ENCODE measurements at places on chromosomes 6 and 20.

DNA sequence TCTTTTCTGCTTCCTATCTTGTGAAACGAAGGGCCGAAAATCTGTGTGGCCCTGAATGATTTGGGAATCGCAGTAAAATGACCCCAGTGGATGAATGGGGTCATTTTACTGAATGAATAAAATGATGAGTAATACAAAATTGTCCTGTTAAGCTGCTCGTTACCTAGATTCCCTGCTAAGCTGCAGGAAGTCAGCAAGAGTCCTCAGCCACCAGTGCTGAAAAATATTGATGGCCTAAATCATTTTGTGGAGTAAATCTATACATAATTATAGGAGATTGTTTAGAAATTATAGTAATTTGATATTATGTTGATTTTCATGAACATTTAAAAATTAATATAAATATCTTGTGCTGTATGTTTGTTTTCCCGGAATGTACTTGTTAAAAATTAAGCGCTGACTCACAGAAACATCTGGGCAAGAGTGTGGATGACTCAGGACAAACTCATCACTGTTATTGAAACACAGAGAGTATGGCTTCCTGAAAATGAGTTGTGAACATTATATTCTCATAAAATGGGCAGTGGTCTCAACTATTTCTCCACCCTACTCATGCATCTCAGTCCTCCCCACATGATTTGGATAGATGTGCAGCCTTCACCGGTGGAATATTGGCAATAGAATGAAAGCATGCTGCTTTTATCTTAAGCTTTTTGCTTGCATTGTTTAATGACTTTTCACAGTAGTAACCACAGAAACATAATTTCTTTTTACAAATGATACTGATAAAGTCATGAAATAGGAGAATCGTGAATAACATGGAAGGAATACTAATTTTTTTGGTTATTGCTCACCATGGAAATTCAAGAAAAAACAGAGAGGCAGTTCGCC is 36.2 kb upstream of the RGS17 start:
- DNase-seq: no peak

GRCh38 chr6:104908031-104908887 is 48.5 kb upstream of the HACE1 start:
- DNase-seq: no peak

GRCh38 chr20:59782986-59783640 is 150.3 kb downstream of the SYCP2 start:
- no peak for DNase-seq

GRCh38 chr20:61728326-61728725 is 337.4 kb downstream of the TAF4 start:
- no peak for DNase-seq

DNA sequence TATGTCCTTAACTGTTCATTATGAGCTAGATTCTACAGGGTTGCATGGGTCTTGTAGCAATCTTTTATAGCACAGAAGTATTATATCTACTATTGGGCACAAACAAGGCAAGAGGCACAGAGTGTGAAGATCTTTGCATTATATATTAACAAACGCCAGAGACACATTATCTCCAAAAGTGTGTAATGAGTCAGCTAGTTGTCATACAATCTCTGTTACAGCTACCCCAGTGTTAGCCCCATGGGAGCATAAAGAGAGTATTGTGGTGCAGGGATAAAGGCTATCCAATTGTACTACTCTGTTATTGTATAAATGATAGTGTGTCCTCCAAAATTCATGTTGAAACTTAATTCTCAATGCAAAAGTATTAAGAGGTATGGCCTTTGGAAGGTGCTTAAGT is 148.4 kb upstream of the RIMS1 start:
- no peak for DNase-seq

DNA sequence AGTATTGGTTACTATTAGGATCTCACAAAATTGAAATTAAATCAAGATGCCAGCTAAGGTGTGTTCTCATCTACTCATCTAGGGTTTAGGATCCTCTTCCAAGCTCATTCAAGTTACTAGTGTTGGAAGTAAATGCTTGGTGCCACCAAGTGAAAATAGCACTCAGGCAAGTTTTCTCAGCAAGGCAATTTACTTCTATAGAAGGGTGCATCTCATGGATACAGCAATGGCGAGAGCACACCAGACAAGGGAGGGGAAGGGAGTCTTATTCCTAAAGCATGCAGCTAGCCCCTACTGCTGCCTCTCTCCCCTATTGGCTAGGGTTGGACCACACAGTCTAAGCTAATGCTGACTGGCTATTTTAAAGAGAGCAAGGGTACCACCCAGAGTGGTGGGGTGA is 23.0 kb upstream of the FAM8A1 start:
- DNase-seq: no peak

- DNase-seq: no peak
Measured at GRCh38 chr6:13250703-13251102, 77.6 kb downstream of the TBC1D7 start.

- DNase-seq: no peak
Measured at GRCh38 chr6:147201885-147202515, 2.2 kb upstream of the STXBP5 start.

GRCh38 chr6:144131248-144131709 is 19.0 kb upstream of the STX11 start:
- DNase-seq: no peak

GRCh38 chr6:33860706-33861474 is 57.1 kb upstream of the MLN start:
- DNase-seq: no peak

GRCh38 chr20:33927724-33928123 is 66.0 kb upstream of the RALY start:
- no peak for DNase-seq

DNA sequence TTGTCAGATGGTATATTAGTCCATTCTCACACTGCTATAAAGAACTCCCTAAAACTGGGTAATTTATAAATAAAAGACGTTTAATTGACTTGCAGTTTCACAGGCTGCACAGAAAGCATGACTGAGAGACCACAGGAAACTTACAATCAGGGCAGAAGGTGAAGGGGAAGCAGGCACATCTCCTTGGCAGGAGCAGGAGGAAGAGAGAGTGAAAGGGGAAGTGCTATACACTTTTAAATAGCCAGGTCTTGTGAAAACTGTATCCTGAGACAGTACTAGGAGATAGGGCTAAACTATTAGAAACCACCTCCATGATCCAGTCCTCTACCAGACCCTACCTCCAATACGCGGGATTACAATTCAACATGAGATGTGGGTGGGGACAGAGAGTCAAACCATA is 193.9 kb upstream of the KCNG1 start:
- no peak for DNase-seq

DNA sequence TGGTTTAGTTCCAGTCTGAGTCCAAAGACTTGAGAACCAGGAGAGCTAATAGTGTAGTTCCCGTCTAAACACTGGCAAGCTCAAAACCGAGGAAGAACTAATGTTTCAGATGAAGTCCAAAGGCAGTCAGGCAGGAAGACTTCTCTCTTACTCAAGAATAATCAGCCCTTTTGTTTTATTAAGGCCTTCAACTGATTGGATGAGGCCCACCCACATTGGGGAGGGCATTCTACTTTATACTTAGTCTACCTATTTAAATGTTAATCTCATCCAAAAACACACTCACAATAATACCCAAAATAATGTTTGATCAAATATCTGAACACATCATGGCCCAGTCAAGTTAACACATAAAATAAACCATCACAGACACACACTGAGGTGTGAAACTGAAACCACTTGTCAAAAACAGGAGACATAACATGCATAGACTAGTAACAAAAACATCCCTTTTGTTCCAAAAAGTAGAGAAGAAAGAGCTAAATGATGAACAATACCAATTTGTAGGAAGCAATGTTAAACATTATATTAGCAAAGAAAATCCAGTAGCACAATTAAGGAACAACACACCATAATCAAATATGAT is 50.2 kb upstream of the SENP6 start:
- DNase-seq: no peak

- no peak for DNase-seq
Measured at GRCh38 chr6:21294144-21294543, 299.4 kb upstream of the SOX4 start.

DNA sequence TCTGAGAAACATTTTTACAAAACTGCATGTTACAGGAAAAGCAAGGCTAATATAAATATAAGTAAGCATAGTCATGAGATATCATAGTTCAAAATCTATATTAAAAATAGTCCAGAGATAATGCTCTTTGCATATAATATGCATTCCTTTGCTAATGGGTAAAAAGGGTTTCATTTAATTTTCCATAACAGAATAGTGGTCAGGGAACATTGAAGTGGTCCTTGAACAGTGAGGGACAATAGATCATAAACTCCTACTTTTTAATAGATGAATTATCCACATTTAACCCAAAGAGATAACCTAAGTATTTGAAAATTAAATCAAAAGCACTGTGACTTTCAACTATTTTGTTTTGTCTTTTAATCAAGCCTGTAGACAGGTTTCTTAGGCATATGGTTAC is 243.1 kb upstream of the ADGRB3 start:
- DNase-seq: no peak

- no peak for DNase-seq
Measured at GRCh38 chr6:13488015-13488895, 855 bp upstream of the GFOD1 start.

DNA sequence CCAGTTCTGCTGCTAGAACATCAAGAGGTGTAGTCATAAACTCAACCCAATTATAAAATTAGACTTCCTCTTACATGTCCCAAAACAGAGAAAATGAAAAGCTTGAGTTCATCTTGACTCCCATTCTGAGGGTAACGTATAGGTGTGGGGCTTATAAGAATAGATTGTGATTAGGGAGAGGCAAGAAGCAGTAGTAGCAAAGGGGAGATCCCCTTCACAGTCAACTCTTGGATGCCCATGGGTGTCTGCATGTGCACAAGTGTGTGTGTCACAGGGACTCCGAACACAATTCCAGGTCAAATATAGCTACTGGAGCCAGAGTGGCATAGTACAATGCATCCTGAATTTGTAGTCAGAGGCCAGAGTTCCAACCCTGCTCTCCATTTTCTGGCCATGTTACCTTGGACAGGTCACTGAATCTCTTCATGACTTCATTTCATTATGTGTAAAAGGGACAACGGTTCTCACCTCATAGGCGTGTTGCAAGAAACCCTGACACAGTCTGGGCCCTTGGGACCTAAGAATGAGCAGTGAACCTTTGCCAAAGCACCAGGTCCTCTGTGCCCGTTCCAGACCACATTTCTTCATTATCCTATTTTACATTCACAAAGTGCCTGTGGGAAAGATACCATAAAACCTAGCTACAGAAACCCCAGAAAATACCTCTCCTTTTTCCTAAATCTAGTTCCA is 11.8 kb downstream of the GSTA4 start:
- no peak for DNase-seq

DNA sequence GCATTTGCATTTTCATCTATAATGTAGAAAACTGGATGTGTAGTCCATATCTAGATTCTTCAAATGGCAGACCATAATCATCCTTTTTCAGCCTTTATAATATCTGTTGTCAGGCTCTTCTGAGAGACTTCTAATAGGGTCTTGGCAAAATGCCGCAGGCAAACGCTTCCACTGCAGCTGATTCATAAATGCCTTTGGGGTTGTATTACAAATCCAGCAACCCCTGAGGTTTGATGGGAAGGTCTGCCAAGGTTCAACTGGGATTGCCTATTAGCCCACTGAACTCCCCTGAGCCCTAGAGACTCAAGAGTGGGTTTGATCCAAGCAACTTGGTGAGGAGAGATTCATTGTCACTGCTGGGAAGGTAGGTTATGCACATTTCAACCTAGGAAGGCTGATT is 365.2 kb upstream of the POU3F2 start:
- no peak for DNase-seq

- no peak for DNase-seq
Measured at GRCh38 chr20:34437330-34437986, 74.4 kb downstream of the ITCH start.

- no peak for DNase-seq
Measured at GRCh38 chr6:143543435-143543834, 31.9 kb upstream of the FUCA2 start.

- no peak for DNase-seq
Measured at GRCh38 chr6:119314885-119315272, 34.7 kb downstream of the MAN1A1 start.

DNA sequence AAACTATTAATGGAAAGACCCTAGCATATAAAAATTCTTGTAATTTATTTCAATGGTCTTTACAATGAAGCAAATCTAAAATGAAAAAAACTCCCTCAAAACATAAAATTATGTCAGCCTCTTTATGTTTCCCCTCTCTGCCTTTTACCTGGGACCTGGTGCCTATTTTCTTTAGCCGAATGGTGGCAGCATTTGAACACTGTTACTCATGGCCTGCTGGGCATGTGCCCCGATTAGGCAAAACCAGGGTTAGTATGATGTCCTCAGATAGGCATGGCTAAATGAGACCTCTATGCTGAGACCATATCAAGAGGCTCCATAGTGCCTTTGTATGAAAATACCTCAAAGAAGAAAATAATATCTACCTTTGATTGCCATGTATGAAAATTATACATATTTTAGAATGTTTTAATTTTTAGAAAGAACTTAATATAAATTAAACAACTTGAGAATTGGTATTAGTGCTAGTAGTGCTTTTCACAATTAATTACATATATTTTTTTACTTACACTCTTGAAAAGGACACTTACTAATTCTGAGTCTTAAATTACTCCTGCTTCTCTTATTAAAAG is 22.5 kb upstream of the C6orf58 start:
- DNase-seq: no peak

DNA sequence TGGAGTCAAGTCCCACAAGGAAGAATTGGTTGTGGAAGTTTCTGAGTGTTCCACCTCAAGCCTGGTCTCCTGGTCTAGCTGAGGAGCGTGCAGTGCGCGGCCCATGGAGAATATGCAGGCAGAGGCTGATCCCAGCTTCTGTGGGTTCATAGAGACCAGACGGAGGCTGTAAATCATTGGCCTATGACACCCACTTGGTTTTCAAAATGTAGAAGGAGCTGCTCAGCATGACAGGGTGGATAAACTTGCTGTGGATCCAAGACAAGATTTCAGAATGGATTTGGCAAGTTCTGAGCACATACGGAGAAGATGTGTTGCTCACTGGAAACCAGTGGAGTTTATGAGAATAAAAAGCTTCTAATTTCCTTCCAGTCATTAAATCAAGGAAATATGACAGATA is 744 bp downstream of the KIF25 start:
- DNase-seq: no peak

DNA sequence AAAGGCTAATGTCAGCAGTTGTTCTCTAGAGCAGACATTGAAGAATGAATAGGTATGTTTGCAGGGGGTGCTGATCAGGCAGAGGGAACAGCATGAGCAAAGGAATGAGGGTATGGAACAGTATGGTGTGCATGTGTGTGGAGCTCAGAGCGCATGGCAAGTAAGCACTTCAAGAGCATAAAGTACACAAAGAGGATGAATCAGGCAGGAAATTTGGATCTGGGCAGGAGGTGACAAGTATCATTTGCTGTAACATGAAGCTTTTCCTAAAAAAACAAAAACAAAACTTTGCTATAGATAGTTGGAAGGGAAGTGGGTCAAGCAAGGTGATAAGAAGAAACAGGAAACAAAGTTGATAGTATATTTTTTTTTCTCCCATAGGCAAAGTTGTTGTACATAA is 746.8 kb downstream of the HDGFL1 start:
- no peak for DNase-seq

DNA sequence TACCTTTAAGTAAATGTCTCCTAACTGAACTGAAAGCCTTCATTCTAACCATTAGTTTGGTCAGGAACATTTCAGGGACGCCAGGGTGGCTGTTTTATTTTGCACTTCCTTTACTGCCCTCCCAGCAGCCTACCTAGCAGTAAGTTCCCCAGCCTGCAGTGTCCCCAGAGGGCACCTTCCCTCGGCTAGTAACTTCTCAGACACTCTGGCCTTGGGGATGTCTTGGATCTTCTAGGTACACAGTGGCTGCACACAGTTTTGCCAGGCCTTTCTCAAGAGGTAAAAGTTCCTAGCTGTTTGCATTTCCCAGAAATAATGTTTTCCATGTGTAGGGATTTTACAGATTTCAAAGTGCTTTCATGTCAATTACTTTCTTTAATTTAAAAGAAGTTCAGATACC is 378 bp upstream of the LAMA2 start:
- DNase-seq: no peak

All from NCI-H2081 treated with DMSO at 0.1 percent for 48 hours (cell line).